ENCODE measurements at places on chromosomes 6 and 20.

DNA sequence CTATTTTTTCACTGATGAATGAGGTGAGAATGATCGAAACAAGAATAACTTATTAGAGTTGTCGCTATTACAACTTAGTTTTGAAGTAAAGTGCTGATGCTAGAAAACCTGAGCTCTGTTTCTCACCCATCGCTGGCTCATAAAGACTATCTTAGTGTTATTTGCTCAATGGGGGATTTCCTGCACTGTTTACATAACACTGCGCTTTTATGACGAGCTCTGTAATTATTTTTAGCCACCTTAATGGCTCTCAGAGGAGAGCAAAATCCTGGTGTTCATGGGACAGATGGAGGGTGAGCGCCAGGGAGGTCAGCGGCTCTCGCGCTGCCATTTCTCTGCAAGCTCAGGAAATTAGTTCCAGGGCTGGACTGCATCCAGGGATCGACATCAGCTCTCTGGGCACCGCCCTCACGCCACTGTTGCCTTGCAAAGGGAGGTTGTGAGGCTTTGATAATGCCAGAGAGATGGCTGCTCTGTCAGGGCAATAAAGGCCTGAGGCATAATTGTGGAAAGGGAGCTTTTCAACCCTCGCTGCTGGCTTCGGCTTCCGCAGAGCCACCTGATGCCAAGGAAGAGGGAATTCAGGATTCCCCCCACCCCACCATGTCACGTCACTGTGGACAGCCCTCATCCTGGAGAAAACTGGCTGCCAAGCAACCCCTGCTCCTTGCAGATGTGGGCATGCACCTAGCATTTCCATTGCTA, 72.0 kb downstream of the DACT2 start:
- DNase-seq = no peak

- DNase-seq = no peak
Observed at GRCh38 chr20:51660672-51661608, 107.2 kb downstream of the ATP9A start.

DNA sequence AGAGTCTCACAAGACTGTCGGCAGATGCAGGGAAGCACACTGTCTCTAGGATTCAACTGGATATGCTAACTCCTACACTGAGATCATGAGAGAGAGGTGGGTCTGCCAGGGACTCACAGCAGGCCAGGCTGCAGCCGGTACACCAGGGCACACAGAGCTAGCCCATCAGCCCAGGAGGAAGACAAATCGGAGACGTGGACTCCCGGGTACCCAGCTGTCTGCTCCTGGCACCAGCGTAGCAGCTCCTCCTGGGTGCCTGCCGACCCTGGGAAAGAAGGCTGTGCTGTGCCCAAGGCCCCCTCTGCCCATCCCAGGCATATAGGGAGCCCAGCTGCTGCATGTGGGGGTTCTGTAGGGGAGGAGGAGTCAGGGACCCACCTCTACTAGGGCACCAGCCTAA, 7.0 kb downstream of the MICAL1 start:
- no peak for DNase-seq

- no peak for DNase-seq
Observed at GRCh38 chr6:2454180-2454579, 208.8 kb upstream of the GMDS start.

DNA sequence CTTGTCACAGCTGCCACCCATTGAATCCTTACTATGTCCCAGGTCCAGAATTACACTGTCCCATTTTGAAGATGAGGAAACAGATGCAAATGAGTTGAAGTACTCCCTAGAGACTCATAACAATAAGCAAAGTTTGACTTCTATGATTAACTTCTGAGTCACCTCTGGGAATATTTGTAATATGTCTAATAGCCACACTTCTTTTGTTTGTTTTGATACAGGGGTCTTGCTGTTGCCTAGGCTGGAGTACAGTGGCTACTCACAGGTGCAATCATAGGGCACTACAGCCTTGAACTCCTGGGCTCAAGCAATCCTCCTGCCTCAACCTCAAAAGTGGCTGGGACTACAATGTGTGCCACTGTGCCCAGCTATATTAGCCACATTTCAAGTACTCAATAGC, 11.4 kb upstream of the SOX12 start:
- DNase-seq = no peak

GRCh38 chr6:155384321-155384952, 70.2 kb upstream of the TFB1M start:
- no peak for DNase-seq

- no peak for DNase-seq
Observed at GRCh38 chr20:62916703-62917476, 9.4 kb downstream of the DIDO1 start.

DNA sequence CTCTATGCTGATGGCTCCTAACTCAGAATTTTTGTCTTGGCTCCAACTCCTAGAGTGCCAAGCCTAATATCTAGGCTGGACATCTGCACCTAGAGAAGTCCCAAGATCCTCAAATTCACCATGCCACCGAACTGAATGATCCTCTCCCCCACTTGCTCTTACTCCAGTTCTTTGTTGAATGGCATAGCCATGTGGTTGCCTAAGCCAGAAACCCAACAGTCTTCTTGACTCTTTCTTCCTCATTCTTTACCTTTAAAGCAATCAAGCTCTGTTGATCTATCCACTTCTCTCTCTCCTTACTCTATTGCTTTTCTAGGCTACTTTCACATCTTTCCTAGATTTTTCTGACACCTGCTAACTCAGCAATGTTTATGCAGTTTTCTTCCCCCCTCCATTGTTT, 126.5 kb upstream of the FOXO3 start:
- DNase-seq = no peak

DNA sequence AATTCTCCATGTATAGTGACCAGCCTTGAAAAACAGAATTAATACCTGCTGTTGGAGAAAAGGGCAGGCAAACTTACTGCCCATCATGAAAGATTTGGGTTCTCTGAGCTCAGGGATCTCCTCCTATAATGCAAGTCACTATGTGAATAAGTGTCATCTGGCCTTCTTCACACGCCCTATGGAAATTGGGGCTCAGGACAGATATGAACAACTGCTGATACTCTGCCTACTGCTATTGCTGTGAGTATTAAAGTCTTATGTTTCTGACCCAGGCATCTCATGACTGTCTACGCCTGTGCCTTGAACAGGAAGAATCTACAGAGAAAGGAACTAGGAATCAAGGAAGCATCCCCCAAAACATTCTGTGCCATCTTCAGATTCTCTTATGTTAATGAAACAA, 226.1 kb downstream of the SOD2 start:
- no peak for DNase-seq

- DNase-seq = no peak
Observed at GRCh38 chr20:26135325-26136110, 438.9 kb upstream of the ZNF337 start.

GRCh38 chr20:31664696-31665354, 27.1 kb downstream of the COX4I2 start:
- no peak for DNase-seq

- DNase-seq = no peak
Observed at GRCh38 chr20:32709632-32710121, 33.6 kb downstream of the COMMD7 start.

DNA sequence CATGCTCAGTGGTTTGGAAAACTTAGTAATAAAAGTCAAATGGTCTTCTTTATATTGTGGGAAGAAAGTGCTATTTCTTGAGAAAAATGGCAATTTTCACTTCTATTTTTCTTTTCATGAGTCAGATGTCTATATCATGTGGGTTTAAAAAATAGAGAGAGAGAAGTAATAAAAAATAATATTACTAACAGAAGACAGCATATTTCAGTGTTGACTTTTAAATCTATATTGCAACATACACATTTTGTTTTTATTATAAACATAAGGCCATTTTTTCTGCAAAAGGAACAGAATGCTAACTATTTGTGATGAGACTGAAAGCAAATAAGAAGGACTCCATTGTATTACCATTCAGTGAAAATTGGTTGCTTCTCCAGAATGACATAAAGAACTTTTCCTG, 135.1 kb upstream of the CNR1 start:
- DNase-seq = no peak

- DNase-seq = no peak
Observed at GRCh38 chr6:31405996-31406395, 2.6 kb downstream of the MICA start.

- DNase-seq = no peak
Observed at GRCh38 chr6:12882761-12883290, 166.3 kb downstream of the PHACTR1 start.

GRCh38 chr20:57620274-57620990, at the start of gene ZBP1:
Gene ZBP1, minus strand, starts transcription at chr20:57620426. Its CDS starts 131 bp downstream, at chr20:57620295.
- DNase-seq = no peak

- no peak for DNase-seq
Observed at GRCh38 chr6:40485300-40485699, 101.9 kb downstream of the LRFN2 start.

- DNase-seq = no peak
Observed at GRCh38 chr6:129599467-129599866, 110.5 kb downstream of the ARHGAP18 start.

DNA sequence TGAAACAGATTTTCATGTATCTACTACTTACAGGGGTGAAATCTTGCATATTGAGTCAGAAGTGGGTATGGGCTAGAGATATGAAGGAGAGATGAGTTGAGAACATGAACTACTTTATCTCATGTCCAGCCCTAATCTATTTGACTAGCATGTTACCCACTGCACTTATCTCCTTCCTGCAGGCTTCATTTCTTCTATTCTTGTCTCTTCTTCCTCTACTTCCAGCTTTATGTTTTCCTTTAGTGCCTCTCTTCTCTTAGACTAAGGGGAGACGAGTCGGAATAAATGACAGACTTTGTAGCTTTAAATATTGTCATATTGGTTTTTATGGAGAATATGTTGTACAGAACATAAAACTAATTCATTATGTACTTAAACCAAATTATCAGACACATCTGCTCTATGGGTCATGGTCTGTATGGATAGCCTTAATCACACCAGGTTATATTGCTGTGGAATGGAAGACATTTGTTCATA, 5.3 kb downstream of the RAB32 start:
- DNase-seq = no peak

DNA sequence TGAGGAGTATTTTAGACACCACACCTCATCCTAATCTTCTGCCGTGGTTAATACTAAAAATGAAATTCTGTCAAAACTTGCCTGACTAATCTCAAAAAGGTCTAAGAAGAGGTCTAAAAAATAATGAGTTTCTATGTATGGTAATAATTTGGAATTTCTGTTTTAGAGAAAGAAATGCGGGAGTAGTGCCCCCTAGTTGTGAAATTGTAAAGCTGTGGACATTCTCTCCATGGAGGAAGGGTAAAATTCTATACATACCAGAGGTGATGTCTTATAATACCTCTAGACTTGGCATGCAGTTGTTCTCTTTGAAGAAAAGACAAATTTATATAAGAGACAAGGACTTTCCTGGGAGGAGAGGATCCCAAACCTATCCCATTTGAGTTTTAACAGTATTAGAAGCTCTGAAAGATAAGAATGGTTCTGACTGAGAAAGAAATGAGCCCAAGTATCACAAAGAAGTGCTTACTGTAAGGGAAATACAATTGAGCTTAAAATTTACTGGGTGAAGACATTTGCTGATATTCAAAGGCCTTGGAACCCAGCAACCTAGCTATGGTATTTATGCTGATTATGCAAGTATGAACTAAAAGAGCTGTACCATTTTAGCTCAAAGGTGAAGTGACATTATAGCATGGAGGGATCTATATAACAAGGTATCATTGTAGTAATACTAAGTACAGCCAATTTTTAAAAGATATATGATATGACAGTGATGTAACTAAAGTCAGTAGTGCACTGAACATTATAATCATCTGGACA, 5.1 kb upstream of the EPHA7 start:
- peak; percentile 14 for DNase-seq

- no peak for DNase-seq
Observed at GRCh38 chr6:48667797-48668196, 556.8 kb upstream of the PTCHD4 start.

GRCh38 chr6:106334646-106335448, 9.3 kb upstream of the ATG5 start:
- peak; percentile 33 for DNase-seq

- no peak for DNase-seq
Observed at GRCh38 chr20:23189341-23189740, 103.2 kb upstream of the CD93 start.

GRCh38 chr6:32254761-32255198, 30.9 kb upstream of the NOTCH4 start:
- no peak for DNase-seq

DNA sequence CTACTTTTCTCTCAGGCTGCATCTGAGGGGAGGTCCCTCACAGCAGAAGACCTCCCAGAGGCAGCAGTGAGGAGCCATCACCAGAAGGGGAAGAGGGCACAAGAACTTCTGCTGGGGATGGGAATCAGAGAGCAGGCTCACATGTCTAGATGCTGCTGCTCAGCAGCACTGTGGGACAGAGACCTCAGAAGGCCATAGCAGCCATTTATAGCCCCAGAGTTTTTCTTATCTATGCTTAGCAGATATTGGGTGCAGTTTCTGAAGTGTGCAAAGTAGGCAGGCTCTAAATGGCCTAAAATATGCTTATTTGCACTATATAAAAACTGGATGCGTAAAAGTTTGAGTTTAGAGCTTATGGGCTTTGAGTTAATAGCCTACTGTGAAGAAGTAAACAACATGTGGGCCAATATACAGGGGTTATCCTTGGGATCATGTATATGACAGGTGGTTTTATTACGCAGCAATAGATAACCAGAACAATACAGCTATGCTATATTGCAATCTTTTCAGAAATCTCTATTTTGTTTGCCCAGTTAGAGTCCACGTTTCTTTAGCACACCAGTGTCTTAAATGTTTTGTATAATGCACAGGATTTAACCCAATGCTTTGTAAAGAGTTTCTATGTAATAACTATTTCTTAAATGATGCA, 60.2 kb upstream of the TMEM244 start:
- no peak for DNase-seq

DNA sequence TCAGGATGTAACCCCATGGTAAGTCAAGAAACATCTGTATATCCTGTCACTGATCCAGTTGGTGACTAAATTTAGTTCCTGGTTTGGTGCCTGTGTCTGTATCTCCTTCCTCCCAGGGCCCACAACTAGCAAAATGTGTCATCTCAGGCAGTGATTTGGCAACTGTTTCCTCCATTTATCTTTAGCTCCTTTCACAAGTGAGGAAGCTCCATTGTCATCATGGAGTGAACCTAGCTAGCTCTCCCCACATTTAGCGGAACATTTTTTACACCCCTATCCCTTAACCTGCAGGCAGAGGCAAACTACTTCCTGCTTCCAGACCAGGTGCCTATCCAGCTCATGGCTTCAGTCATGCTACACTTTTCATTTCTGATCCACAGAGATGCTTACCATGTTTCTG, 99.5 kb downstream of the IPCEF1 start:
- no peak for DNase-seq

DNA sequence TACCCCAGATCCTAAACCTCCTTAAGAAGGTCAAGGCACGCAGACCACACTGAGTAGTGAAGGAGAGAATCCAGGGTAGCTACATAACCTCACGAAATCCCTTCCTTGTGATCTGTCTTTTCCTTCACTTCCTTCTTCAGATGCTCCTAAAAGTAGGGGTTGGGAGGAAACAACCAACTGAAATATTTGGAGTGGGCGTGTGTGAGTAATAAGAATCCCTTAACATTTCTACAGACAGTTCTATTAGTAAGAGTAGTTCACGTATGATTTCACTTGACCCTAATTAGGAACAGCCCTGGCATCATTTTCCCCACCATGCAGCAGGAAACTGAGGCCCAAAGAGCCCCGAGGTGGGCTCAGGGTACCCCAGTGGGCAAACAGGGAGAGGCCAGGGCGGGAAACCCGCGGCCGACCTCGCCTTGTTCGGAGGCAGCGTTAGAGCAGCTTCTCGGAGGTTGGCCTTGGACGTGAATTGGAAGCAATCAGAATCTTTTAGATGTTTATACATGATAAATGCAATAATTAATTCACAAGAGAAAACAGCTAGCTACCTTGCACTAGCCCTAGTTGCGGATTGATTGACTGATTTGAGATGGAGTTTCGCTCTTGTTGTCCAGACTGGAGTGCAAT, 859 bp upstream of the RAE1 start:
- DNase-seq = no peak

- no peak for DNase-seq
Observed at GRCh38 chr20:61253264-61253639, 1.2 kb downstream of the CDH4 start.
